ENCODE measurements at places on chromosomes 7 and 10.

GRCh38 chr10:10630782-10631181 is 386.9 kb upstream of the CELF2 start:
- DNase-seq: no peak

DNA sequence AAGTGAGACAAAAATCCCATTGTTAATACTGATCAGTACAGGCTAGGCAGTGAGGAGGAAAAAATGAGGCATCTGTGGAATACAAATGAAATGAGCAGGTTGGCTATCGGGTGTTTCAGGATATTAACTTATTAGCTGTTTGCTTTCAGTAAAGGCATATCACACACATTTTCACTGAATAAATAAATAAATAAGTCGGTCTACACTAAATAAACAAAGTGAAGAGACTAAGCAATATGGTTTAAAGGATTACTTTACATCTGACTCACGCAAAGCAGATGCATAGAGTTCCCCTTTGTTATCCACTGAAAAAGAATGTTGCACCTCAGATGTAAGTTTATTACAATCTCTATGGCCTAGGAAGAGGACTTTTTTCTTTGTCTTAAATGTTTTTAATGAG is 6.3 kb upstream of the SEMA3A start:
- DNase-seq: no peak

GRCh38 chr7:45700556-45700955 is 126.4 kb downstream of the ADCY1 start:
- no peak for DNase-seq

GRCh38 chr10:11242443-11243387 is 225.0 kb downstream of the CELF2 start:
- peak; percentile 8 for DNase-seq

GRCh38 chr10:74328388-74328787 is 177.4 kb downstream of the ADK start:
- no peak for DNase-seq

DNA sequence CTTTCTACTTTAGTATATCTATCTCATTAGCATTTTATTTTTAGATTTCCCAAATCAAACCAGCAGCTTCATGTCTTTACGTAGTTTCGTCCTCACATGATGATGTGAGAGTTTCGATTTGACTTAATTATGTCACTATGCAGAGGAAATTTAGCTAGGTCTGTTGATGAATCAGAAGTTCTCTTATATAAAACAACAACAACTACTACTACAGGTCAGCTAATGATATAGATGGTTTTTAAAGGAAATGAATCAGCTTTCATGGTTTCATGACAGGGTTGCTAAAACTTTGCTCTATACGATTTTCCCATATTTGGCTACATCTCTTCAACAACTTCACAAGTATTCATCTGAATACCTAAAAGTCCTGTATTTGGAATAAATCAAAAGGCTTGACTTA is 28.6 kb downstream of the JAZF1 start:
- no peak for DNase-seq

Data from NCI-H2107 (cell line).